ENCODE measurements at places on chromosomes 16 and 17.

- no peak for DNase-seq
These were observed 169.1 kb downstream of the WSCD1 start for GRCh38 chr17:6239241-6239798.

DNA sequence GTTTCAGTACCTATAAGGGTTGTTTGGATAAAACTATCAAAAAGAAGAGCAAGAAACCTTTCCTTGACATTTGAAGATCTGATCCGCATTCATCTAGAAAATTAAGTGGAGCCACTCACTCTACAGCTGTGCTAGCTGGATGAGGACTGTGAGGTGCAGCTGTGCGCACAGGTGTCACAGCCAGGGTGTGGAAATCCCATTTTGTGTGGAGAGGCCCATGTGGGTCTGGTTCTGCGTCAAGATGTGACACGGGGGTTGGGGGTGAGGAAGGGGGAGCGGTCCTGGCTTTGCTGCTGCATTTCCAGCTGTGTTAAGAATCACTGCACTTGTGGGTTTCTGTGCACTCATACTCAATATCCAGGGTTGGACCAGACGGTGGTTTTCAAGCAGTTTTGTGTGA lies 70.7 kb downstream of the CLEC16A start:
- DNase-seq = no peak

- no peak for DNase-seq
These were observed 11.2 kb upstream of the CEP20 start for GRCh38 chr16:15899538-15900100.

GRCh38 chr17:74595037-74595750 lies 3.1 kb upstream of the CD300LD start:
- DNase-seq = no peak

- no peak for DNase-seq
These were observed 2.0 kb upstream of the THUMPD1 start for GRCh38 chr16:20743591-20743990.

DNA sequence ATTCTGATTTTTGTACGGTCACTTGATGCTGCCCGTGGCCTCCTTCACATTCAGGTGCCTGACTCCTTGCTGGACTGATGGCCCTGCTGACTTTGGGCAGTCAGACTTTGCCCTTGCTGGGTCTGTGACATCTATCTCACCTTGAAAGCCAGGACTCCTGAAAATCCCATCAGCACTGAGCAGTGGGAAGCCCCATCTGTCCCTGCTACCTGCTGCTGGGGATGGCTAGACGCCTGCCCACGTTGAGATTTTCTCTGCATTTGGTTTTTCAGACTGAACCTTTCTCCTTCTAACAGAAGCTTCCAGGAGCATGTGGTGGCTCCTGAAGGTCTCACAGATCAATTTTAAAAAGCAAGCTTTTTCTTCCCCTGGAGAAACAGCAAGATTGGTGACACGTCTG lies 10.2 kb upstream of the ZNF18 start:
- DNase-seq = no peak

DNA sequence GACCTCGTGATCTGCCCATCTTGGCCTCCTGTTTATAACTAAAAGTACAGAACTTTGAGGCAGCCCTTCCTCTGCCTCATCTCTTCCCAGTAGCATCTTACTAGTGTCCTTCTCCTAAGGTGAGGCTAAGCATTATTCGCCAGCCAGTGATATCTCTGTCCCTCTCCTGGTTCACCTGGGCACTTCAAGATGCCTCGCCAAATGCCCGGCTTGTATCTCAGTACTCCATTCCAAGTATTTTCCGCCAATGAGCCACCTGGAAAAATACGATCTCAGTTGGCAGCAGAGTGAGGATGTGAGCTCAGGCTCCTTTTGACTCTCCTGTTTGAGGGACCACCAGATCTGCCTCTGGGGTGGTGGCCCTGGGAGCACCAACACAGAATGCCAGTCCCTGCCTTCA lies 25.9 kb upstream of the WSCD1 start:
- no peak for DNase-seq

GRCh38 chr17:30113213-30113612 lies 3.4 kb upstream of the NSRP1 start:
- DNase-seq = no peak

DNA sequence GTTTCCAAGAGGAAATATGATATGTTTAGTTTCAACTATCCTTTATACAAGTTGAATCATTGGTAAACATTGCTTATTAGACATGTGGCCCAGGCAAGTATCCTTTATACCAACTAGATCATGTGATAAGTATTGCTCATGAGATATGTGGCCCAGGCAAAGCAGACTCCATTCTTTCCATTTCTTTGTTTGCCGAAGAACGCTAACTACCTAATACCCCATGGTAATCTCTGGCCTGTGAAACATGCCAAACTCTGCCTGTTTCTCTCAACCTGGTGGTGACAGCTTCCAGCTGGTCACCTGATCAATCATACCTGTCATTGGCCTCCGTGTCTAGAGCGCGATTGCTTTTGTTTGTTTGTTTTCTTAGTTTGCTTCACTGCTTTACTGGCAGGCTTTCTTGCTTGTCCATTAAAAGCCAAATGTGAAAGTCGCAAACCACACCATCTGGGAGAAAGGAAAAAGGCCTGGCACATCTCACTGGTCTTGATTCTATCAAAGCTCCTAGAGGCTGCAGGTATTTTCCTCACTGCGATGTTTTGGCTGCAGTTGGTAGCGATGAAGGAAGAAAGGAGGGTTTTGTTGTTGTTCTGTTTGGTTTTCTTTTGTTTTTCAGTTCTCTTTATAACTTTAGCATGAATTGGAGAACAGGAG lies 686.2 kb downstream of the KCNJ2 start:
- no peak for DNase-seq

- DNase-seq = no peak
These were observed 5.8 kb upstream of the ABCA9 start for GRCh38 chr17:69066482-69066881.

DNA sequence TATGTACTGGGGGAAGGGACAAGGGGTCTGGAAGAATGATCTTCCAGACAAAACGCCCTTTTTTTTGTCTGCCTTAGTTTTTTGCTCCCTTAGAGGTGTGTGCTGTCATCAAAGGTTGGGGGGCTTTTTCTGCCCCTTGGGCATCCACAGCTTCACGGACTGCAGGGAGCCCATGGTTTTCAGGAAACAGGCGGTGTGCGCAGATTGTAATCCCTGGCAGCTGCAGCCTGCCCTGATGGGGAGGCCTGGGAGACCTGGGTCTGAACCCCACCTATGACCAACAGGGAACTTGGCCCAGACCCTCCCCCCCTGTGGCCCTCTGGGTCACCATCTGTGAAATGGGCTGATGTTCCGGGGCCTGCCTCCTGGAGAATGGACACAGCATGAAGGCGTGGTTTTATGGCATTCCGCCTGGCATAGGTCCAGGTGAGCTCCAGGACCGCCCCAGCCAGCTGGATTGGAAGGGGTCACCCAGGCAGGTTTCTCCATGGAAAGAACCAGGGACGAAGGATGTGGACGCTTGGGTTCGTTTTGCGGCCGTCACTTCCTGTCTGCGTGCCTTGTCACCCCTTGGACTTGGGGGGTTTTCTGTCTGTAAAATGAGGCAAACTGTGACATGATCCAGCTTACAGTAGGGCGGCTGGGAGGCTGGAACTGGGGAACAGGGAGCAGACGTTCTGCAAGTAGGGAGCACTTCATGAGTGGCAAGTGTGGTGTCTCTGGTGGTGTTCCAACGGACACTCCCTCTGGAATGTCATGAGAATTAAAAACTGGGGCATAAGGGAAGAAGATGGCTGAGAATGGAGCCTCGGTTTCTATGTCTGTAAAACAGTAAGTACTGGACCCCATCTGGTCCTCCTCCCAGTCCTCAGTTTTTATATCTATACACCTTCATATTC lies 1.5 kb downstream of the CPNE2 start:
- no peak for DNase-seq

DNA sequence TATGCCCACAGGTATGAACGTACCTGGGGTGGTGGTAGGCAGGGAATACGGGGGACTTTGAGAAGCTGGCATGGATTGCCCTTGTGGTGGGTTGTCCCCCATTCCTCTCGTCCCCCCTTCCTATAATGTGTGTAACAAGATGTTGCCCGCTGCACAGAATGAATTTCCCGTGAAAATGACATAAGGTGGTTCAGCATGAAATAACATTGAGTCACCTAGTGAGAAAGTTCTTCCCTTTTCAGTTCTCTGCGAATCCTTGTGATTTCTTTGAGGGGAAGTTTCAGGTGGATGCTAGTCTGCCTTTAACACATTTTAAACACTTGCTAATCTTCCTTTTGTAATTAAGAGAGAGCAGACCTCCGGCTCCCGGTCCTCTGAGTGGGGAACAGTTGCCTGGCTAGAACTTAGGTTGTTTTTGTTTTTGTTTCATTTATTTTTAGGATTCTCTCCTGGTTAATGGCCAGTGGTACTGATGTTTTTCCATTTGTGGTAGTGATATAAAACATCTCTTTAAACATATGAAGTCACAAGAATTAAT lies 58.9 kb downstream of the RAP1GAP2 start:
- DNase-seq = no peak

- DNase-seq = no peak
These were observed 36.3 kb downstream of the MYO18A start for GRCh38 chr17:29143894-29144293.

- DNase-seq = no peak
These were observed 28.8 kb downstream of the PRDM7 start for GRCh38 chr16:90048347-90048722.

GRCh38 chr17:63774141-63774968 lies at the start of gene DDX42:
DDX42 (plus strand) TSS chr17:63774170; CDS start chr17:63787050, 12,880 bp downstream.
- peak; percentile 34 for DNase-seq

DNA sequence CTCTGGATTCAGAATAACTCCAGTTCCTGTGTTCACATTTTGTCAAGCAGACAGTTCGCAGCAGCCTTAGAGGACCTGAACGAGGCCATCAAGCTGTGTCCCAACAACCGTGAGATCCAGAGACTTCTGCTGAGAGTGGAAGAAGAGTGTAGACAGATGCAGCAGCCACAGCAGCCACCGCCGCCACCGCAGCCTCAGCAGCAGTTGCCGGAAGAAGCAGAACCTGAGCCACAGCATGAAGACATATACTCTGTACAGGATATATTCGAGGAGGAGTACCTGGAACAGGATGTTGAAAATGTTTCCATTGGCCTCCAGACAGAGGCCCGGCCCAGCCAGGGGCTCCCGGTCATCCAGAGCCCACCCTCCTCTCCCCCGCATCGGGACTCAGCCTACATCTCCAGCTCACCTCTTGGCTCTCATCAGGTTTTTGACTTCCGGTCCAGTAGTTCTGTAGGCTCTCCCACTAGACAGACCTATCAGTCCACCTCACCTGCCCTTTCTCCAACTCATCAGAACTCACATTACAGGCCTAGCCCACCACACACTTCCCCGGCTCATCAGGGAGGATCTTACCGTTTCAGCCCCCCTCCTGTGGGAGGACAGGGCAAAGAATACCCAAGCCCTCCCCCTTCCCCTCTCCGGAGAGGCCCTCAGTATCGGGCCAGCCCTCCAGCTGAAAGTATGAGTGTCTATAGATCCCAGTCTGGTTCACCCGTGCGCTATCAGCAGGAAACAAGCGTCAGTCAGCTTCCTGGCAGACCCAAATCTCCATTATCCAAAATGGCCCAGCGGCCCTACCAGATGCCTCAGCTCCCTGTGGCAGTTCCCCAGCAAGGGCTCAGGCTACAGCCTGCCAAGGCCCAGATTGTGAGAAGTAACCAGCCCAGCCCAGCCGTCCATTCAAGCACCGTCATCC lies 25.9 kb downstream of the CYB561 start:
- no peak for DNase-seq

DNA sequence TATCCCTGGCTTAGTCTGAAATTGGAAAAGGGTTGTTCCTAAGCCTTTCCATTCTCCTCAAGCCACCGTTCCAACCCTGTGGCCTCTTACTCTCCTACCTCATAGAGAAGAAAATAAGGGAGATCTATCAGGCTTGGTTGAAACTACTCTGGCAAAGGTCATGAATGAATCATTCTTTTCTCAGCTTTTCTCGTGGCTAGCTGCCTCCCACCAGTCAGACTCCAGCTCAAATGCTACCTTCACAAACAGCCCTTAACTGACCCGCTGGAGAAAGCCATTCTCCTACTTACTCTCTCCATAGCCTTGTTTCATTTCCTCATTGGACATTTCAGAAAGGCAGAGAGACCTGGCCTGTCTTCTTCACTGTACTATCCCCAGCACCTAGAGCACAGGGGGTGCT lies 8.9 kb downstream of the MYH10 start:
- DNase-seq = no peak

DNA sequence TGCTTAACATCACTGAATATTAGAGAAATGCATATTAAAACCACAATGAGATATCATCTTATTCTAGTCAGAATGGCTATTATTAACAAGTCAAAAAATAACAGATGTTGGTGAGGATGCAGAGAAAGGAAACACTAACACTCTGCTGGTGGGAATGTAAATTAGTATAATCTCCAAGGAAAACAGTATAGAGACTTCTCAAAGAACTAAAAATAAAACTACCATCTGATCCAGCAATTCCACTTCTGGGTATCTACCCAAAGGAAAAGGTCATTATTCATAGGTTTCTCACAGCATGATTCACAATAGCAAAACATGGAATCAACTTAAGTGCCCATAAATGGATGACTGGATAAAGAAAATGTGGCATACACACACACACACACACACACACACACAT lies 166.4 kb downstream of the CEP112 start:
- no peak for DNase-seq

- DNase-seq = peak; percentile 67
These were observed 14.1 kb downstream of the C17orf67 start for GRCh38 chr17:56819431-56820145.

- DNase-seq = no peak
These were observed 301.8 kb downstream of the IRF8 start for GRCh38 chr16:86200722-86201121.

GRCh38 chr16:86222547-86222946 lies 287.8 kb upstream of the FOXF1 start:
- DNase-seq = no peak

GRCh38 chr16:57938936-57939871 lies 31.7 kb downstream of the CNGB1 start:
- DNase-seq = no peak

GRCh38 chr16:30079480-30079879 lies 3.7 kb downstream of the PPP4C start:
- no peak for DNase-seq

DNA sequence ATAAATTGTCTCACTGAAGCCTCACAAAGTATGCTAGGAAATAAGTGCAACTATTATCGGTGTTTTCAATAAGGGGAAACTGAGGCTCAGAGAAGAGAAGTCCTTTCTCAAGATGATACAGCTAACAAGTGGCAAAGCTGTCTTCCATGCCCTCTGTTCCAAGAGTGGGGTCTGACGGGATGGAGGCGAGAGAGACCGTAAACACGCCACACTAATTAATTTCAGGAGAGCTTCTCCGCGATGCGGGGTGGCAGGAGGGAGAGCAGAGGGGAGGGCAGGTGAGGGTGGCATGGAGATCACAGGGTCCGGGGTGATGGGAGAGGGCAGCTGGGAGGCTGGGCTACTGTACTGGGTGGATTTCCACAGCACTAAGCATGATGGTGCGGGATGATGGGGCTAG lies 80.3 kb downstream of the MYH11 start:
- no peak for DNase-seq

DNA sequence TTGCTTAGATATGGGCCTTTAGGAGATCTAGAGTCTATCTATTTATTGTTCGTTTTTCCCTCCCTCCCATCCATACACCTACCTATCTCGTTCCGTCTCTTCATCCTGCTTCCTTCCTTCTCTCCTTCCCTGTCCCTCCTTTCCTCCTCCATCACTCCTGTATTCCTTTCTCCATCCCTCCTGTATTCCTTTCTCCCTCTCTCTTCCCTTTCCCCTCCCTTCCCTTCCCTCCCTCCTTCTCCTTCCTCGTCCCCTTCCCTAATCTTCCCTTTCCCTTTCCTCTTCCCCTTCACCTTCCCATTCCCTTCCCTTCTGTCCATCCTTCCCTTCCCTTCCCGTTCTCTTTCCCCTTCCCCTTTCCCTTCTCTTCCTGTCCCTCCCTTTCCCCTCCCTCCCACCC lies 10.6 kb downstream of the GP2 start:
- no peak for DNase-seq

- no peak for DNase-seq
These were observed 5.6 kb downstream of the POLG2 start for GRCh38 chr17:64491034-64491860.

Data from left kidney (tissue), 8 donors.